ENCODE measurements at places on chromosomes 7 and 10.

- no peak for DNase-seq
Measured at GRCh38 chr10:114801411-114801813, 20.2 kb upstream of the FHIP2A start.

DNA sequence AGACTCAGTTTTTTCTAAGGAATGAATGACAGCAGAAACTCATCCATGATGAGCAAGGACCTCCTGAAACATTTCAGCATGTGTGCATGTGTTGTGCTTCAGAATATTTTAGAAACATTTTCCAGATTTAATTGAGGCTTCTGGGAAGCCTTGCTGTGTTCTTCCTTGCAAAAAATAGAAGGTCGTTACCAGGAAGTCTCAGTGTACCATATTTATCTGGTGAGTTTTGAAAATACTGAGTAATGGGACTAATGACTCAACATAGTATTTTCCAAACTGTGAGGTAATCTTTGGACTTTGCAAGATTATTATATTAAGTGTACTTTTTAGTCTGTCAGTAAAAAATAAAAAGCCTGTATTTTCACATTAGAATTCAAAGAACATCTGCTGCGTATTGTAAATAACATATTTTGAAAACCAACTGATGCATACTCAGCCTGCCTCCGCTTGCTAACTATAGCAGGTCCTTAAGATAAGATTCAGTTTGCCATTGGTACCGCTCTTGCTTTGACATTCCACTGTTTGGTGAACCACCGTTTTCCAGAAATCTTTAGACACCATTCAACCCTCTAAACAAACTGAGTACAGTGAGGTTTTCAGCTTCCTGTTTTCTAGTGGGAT, 739.6 kb upstream of the GALNT17 start:
- DNase-seq: no peak

GRCh38 chr10:91883549-91884444, 25.5 kb downstream of the FGFBP3 start:
- no peak for DNase-seq

DNA sequence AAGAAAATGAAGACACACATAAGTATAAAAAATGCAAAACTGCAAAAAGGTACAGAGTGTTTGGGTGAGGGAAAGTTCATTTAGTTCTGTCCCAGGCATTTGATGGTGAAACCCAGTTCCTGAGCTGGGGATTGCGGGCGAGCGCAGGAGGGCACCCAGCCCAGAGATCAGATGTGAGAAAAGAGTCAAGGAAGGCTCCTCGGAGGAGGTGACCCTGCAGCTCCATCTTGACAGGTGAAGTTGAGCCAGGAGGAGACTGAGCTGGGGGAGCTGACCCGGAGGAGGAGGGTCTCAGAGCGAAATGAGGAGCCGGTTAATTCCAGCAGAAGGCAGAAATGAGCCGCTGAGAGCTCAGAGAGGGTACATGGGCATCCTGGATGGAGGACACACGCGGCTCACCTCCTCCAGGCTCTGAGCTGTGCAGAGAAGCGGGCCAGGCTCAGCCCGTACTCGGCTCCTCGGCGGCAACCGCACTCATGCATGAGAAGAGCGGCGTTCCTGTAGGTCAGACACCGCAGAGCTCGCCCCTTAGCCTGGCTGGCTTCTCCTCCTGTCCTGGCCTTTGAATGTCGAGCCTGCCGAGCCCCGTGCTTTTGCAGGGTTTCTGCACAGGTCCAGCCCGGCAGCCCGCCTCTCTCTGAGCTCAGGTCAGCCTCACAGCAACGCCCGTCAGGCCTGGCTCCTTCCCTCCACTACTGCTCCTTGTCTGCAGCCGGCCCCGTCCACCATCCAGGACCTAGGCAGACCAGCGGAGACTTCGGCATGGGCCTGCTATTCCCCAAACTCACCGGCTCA, 9.5 kb upstream of the RAMP3 start:
- DNase-seq: no peak

GRCh38 chr10:20673175-20673574, 223.9 kb downstream of the NEBL start:
- DNase-seq: no peak

DNA sequence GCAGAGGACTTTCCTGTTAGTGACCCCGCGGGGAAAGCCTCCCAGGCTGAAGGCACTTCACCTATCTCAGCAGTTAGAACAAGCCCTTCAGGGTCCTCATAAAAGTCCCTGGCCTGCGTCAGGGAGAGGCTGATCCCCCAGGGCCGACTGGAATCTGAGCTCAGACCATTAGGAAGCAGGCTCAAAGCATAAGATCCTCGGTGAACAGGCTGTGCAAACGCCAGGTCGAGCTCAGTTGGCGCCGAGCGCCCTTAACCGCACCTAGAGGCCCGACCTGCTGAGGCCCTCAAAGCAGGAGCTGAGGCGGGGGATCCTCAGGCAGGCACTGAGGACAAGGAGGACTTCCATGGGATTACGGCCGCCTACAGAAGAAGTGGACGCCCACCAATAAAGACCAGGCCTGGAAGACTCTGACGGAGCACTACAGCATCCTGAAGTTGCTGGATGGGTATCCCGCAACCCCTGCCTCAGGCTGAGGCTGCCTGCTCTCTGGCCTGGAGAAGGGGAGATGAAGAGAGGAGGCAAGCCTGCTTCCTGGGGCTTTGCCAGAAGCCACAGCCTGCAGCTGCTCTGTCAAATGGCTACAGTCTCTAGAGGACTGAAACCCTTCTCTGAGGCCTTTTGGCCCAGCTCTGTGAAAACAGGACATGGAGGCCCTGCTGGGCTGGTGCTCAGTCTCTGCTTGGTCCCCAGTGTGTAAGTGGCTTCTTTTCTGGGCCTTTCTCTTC, 29.9 kb downstream of the LIPJ start:
- no peak for DNase-seq

- DNase-seq: no peak
Measured at GRCh38 chr7:79837915-79838314, 296.7 kb upstream of the GNAI1 start.

DNA sequence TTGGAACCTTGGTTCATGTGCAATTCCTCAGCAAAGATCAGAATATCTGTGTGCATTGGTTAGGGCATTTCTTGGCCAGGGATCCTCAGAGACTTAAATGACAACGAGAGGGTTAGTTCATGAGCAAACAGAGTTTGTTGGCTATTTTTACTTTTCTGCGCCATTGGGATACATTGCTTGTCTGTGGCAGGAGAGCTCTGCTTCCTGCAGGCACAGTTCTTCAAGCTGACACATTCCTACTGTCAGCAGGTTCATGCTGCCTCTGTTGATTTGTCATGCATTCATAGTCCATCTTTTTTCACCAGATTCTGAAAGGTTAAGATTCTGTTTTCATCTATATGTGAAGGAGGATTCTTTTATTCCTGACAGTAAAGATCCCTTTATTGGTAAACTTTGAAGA, 139.4 kb downstream of the TMEM178B start:
- no peak for DNase-seq

GRCh38 chr7:40716052-40716451, 581.2 kb downstream of the SUGCT start:
- no peak for DNase-seq

GRCh38 chr7:70923181-70923845, 208.6 kb upstream of the GALNT17 start:
- DNase-seq: no peak

DNA sequence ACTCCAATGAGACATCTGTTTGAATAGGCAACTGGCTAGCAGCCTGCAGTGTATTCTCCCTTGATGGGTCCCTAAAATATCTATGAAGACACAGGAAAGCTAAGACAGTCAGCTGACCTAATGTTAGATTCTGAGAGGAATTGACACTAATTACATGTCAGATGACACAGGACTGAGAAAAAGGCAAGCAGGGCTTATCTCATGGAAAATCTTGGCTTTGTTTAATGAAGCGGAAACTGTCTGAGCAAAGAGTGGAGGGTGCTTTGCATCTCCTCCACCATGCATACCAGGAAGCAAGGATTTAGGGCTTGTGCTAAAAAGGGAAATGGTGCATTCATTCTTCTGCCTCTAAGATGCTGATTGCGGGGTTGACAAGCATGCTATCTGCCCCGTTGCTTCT, 135.5 kb upstream of the GLI3 start:
- DNase-seq: no peak

GRCh38 chr7:8155836-8156235, 106.1 kb downstream of the ICA1 start:
- DNase-seq: no peak

DNA sequence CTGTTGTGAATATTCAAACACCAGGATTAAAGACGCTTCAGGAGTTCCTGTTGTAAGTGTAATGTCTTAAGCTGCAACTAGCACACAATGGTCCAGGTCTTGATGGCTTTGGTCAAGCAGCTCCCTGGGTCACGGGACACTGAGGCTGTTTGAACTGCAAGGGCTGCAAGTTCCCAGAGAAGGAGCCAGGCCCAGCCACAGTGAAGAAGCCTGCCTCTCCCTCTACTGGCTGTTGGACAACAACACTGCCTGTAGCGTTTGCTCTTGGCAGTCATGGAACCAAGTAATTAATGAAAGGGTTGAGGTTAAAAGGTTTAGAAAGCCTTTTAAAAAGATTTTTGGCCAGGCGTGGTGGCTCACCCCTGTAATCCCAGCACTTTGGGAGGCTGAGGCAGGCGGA, 31.9 kb upstream of the GUSB start:
- DNase-seq: no peak

DNA sequence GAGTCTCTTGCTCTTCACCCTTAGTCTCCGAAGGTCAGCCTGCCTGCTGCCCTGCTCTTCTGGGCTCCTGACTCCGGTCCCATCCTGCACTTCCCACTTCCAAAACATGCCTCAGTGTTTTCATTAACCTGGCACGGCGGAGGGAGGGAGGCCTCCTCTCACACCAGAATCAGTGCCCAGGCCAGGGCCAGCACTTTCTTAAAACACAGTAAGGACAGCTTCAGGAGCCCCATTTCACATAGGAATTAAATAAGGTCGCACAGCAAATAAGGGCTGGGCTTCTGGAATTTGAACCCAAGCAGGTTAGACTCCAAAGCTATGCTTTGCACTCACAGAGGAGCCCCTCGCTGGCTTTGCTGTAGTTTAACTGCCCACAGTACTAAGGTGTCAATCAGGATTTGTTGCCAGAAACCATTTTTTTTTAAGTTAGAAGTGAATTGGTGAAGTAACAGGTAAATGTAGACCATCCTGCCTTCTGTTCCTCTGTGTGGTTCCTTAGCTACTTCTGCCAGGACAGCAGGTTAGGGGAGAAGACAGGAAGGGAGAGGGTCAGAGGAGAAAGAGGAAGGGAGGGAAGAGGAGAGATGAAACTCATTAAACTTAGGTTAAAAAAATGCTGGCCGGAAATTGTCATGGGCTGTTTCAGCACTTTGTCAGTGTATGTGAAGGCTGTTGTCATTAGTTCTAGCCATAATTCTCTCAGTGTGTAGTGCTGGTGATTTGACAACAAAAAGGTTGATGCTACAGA, 1.1 kb downstream of the RASSF4 start:
- no peak for DNase-seq

DNA sequence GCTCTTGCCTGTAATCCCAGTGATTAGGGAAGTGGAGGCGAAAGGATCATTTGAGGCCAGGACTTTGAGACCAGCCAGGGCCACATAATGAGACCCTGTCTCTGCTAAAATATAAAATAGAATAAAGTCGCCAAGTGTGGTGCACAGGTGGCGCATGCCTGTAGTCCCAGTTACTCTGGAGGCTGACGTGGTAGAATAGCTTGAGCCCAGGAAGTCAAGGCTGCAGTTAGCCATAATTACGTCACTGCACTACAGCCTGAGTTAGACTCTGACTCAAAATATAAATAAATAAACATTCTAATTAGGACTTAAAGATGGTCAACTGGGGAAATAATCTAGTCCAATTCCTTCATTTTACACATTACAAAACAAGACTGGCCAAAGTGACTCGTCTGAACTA, 768 bp downstream of the CHCHD2 start:
- DNase-seq: peak; percentile 17

- DNase-seq: no peak
Measured at GRCh38 chr10:89236226-89236797, 15.3 kb downstream of the LIPA start.

DNA sequence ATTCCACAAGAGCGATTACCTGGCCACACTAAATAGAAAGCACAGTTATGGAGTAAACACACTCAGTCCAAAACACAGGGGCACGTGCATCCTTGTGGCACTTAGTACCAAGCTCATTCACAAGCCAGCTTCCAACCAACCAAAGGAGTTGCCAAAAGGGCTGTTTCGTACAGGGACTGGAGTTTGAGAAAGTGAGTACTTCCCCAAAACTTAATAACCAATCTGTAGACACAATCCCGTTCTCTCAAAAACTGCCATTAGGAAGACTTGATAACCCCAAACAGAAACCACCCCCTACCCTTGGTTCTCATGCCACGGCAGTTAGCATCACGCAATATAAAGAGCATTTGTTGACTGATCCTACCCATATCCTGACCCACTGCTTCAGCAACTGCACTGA, 166.2 kb upstream of the ASAH2 start:
- no peak for DNase-seq

GRCh38 chr7:41882256-41882655, 179.4 kb upstream of the INHBA start:
- no peak for DNase-seq

DNA sequence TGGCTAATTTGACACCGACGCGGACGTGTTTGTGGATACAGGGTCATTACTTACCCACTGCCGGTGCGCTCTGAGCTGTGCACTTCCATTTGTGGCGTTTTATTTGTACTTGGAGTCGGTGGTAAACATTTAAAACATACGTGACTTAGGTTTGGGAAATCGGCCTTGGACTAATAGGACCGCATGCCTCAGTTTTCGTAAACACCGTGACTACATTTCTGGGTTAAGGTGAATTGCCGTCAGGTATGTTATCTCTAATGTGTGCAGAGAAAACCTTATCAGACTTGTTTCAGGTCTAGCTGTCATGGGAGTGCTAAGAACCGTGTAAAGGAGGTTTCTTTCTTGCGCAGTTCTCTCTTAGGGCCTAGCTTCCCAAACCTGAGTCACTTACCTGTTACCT, 51.7 kb upstream of the NCF1 start:
- no peak for DNase-seq

DNA sequence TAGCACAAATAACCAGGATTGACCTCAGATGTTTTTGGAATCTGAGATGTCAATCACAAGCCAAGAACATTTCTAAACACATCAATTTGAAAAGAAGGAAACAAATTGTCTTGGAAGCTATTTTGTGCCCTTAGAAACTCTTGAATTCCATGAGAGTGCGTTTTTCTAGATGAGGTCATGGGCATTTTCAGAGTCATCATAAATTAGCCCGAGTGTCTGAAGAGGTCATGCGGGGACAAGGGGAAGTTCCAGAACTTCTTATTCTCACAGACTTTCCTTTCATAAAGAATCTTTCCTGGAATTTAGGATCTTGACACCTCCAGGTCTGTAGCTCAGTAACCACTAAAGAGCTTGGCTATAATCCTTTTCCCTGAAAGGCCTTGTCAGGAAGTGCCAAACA, 28.2 kb downstream of the IL2RA start:
- no peak for DNase-seq

- DNase-seq: no peak
Measured at GRCh38 chr10:92867235-92867634, 18.9 kb downstream of the EXOC6 start.

- no peak for DNase-seq
Measured at GRCh38 chr7:126656165-126656564, 596.6 kb downstream of the GRM8 start.

GRCh38 chr10:6755781-6756460, 175.8 kb upstream of the PRKCQ start:
- DNase-seq: no peak

Measured in T follicular helper cell (primary cell).